ENCODE measurements at places on chromosomes 1 and 21.

DNA sequence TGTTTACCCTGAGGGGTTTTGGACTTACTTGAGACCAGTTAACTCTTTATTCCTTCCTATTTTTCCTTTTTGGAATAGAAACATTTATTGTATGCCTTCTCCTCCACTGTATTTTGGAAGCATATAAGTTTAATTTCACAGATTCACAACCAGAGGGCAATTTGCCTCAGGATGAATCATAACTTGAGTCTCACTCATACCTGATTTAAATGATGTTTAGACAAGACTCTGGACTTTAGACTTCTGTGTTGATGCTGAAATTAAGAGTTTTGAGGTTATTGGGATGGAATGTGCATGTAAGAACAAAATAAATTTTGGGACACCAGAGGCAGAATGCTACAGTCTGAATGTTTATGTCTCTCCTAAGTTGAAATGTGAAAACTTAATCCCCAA is 7.1 kb upstream of the ADAM30 start:
- no peak for DNase-seq

DNA sequence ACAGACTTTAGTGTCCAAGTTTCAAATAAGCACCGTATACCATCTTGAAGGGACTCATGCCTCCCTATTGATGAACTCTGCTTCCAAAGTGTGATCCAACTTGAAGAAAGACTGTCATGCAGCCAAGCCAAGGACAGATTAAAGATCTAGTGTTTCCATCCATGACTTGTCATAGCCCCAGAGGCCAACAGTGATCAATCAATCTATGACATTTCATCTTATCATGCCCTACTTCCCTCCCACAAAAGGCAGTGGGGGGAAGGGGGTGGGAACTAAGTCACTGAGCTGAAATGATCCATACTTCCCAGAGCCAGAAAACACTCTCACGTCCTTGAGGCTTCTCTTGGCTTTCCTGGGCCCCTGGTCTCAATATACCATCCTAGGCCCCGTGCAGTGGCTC is 4.0 kb downstream of the SERPINC1 start:
- DNase-seq = no peak

GRCh38 chr1:58456470-58456869 is 90.1 kb downstream of the OMA1 start:
- no peak for DNase-seq

- peak; percentile 9 for DNase-seq
These were observed 219.5 kb downstream of the TPR start for GRCh38 chr1:186155594-186155993.

DNA sequence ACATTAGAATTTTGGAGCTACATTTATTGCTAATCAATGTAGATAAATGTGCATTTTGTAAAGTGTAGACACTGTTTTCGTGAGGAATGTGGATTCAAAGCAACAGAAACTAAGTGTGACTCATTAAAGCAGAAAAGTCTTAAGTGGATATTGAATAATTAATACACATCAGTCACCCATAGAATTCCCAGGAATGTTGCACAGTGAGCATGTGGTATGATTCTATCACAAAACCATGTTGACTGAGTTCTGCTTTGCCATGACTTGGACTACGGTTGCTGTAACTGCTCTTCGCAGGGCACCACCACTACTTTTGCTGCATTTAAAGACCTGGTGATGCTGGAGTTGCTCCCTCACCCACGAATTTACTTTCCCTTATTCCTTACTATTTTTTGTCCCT is 471.8 kb downstream of the KCNT2 start:
- DNase-seq = no peak

GRCh38 chr1:23793018-23793781 is 2.3 kb downstream of the LYPLA2 start:
- no peak for DNase-seq

DNA sequence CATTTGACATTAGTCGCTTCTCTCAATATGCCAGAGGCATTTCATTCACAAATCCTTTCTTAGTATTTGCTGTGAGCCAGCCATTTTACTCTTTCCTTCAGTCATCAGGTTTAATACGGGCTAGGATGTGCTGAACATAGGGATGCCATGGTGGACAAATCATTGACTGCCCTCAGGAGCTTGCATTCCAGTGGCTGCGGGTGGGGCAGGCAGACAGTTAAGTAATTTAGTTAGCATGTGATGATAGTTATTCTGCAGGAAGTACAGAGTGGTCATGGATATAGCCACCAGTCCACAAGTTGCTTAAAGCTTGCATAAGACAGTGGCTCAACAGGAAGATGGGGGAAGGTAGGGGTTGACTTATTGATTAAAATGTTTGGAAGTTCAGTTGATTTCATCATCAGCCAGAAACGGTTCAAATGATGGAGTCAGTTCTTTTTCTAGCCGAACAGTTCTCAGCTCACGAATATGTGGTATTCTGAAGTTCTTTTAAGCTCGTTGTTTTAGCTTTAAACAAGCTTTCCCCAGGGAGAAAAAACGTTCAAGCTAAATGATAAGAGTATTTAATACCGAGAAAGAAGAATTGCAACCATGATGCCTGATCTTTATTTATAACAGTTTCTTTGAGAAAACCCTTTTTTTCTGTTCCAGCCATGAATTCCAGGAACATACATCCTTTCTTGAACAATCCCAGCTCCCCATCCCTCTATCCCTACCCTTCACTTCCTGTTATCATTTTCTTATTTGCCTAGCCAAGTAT is 1.4 kb downstream of the SLC22A15 start:
- DNase-seq = no peak

GRCh38 chr21:36700295-36700970 is 1.5 kb downstream of the SIM2 start:
- DNase-seq = no peak

DNA sequence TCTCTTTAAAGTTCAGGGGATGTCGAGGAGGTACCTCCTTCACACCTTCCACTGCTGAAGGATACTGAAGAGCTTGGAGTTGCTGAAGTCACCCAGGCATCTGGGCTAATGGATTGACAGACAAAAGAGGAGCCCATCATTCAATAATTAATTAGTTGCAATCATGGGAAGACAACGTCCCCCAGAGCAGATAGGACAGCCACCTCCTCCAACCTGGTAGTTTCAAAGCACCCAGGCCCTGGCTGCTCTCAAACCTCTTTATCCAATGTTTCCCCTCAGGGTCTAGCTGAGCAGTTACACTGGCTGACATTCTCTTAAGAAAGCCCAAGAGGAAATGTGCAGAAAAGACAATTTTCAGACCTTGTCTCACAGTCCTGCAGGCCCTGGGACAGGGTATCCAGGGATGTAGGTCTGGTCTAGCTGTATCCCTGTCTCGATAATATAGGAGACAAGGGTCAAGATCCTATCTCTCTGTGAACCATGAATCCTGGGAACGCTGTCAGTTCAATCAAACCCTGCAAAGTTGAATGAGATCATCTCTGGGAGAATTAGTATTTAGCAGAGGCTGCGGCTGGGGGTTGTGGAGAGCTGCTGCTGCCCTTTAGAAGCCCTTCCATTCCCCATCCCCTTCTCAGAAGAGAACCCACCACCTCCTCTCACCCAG is 1.1 kb downstream of the TSPAN2 start:
- DNase-seq = no peak

GRCh38 chr1:33323663-33324477 is 3.0 kb upstream of the A3GALT2 start:
- no peak for DNase-seq

DNA sequence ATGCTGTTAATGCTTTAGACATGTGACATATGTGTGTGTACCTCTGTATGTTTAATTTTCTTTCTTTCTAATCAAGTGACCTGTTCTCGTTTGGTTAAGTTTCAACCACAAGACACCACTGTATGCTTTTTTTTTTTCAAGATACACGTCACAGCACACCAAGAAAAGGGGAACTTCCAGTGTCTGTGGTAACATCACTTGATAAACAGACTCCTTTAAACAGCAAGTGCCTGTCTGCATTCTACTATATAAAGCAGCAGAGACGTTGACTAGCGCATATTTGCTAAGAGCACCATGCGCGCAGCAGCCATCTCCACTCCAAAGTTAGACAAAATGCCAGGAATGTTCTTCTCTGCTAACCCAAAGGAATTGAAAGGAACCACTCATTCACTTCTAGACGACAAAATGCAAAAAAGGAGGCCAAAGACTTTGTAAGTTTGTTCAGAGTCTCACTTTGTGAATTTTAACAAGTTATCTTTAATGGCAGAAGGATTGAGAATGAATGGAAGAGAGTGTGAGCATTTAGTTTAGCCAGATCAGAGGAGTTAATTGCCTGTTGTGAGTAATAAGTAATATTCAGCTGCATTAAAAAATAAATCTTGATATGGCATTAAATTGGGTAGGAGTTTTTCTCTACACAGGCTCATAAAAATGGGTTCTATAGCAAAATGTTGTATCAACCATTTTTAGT is at the start of gene RGS1:
Gene RGS1, plus strand, starts transcription at position 275 of the 691 bp plus-strand sequence. Its CDS starts 20 bp downstream, at position 295.
- DNase-seq = no peak

GRCh38 chr1:10612436-10613160 is 137.8 kb downstream of the PEX14 start:
- DNase-seq = no peak

DNA sequence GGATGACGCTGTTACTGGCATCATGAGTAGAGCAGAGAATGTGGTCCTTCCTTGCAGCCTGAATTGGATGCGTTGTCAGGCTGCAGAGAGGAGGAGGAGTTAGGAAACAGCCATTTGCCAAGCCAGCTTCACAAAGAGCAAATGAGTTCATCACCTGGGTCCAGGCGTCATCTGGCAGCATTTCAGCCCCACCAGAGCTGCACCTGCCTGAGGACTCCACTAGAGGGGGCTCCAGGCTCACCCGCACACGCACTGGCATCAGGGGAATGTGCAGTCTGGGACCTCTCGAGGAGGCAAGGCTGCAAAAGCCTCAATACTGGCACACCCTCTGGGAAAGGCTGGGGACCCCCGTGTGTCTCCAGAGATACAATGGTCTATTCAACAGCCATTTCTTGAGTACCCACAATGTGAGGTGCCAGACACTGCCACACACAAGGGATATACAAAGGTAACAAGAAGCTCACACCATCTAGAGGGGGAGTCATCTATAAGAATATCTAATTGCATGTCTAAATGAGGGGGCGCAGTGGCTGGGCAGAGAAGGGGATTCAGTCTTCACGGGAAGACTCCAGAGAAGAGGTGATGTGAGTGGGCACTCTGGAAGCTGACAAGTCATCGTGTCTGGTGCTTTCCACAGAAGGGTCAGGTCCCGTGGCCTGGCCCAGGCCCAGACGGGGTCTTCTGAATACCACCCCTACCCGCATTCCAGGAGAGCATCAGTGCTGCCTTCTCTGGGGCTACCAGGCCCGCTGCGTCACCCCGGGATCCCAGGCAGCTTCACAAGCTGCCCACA is 53.5 kb upstream of the CNTN2 start:
- DNase-seq = peak; percentile 48

DNA sequence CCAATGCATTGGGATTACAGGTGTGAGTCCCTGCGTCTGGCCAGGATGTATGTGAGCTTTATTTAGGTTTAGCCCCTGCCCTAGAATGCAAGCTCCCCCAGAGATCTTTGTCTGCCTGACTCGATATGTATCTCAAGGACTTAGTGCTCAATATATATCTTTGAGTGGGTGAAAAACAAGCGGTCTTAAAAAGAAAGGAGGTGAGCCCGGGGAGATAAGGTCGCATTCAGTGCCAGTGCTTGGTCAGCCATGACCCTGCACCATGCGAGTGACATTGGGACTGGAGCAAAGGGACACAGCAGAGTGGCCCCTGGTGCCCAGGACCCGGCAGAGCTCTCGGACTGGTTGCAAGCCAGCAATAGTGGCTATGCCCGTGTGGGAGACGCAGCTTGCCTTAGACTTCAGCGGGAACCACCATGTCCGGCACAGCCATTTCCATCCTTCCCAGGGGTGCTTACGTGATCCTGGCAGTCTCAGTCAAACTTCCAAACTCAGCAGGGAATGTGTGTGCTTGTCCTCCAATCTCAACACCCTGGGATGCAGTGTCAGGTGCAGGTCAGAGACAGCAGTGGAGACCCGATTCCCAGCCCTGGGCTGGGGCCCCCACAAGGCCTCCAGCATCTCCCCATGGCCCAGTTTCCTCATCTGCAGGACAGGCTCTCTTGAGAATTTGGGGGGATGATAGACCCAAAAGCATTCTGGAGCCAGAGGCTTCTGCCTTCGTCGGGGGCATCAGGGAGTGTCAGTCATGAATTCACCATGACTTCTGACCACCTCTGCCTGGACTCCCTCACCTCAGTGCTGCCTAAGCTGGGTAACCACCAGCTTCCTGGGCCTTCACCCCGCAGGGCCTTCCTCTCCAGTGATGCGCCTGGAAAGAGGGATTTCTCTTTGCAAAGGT is 1.8 kb downstream of the MX2 start:
- no peak for DNase-seq

DNA sequence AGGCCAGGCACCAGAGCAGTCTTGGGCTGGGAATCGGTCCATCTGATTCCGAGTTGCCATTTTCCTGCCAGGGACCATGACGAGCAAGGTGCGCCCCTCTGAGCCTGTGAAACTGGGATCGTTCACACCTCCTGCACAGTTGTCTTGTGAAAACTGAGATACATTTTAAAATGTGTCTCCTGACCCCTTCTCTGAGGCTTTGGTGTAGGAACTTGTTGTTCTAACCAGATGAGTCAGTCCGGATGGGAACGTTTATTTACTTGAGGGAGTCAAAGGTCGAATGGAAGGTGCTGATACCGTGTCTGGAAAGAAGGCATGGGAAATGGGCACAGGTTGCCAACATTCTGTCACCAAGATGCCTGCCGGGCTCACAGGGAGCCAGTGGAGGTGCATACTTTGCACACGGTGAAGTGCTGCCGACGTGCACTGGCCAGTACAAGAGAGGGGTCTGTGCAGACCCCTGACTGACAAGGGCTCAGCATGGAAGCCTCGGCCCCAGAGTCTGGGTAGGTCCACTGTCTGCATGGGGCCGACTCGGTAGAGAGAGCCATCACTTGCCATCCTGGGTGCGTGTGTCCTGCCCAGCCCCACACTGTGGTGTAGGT is 7.4 kb upstream of the KCNN3 start:
- DNase-seq = no peak

GRCh38 chr21:15206514-15206913 is 141.7 kb upstream of the NRIP1 start:
- no peak for DNase-seq

- no peak for DNase-seq
These were observed 777 bp downstream of the LAMC2 start for GRCh38 chr1:183186841-183187240.

- no peak for DNase-seq
These were observed 899.7 kb downstream of the ADGRL2 start for GRCh38 chr1:82700476-82700875.

DNA sequence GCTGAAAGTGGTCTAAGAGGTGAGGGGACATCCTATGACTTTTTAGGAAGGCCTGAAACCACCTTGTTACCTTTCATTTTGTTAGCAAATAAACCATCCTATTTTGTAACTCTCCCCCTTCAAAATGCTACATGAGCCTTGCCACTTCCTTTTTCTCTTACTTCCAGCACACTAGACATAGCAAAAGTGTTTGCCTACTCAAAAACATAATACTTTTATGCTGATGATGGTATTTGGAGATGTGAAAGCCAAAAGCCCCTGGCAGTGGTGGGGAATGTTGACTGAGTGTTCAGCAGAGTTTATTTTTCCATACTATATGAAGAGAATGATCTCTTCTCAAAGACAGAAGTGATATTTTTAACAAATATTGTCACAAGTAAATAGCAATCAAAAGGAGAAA is 134.2 kb downstream of the EDEM3 start:
- DNase-seq = no peak

GRCh38 chr1:184790642-184791549 is 36.2 kb upstream of the EDEM3 start:
- peak; percentile 38 for DNase-seq

- peak; percentile 14 for DNase-seq
These were observed 1.0 kb upstream of the PGLYRP4 start for GRCh38 chr1:153349363-153350320.

- peak; percentile 93 for DNase-seq
These were observed 642.9 kb downstream of the BRINP3 start for GRCh38 chr1:189834813-189835212.
